ENCODE measurements at places on chromosomes 1 and 21.

- no peak for DNase-seq
These were observed 82.8 kb upstream of the KCNE2 start for GRCh38 chr21:34280959-34281358.

GRCh38 chr21:45634511-45635183 lies 8.9 kb upstream of the PCBP3 start:
- no peak for DNase-seq

- DNase-seq, result no peak
These were observed 51.7 kb downstream of the SLC37A1 start for GRCh38 chr21:42565206-42565810.

- DNase-seq, result no peak
These were observed 8.6 kb upstream of the ACTN2 start for GRCh38 chr1:236677641-236678235.

DNA sequence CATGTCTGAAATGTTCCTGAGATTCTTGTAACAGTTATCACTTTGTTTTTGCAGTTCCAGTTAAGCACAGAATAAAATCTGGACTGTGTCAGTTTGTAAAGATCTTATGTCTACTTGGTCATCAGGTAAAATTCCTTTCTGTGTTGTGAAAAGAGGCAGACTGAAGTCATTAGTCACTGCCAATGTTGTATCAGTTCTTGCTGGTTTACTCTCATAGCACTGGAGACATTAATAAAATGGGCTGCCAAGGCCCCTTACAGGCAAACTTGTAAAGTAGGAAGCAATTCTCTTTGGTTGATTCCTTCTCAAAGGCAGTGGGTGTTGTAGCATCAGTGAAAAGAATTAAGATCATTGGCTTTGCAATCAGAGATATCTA lies 61.4 kb upstream of the ST6GALNAC3 start:
- DNase-seq, result no peak

- DNase-seq, result no peak
These were observed 788.4 kb upstream of the PRMT6 start for GRCh38 chr1:106268070-106268469.

- no peak for DNase-seq
These were observed 577.4 kb downstream of the PTBP2 start for GRCh38 chr1:97298966-97299365.

DNA sequence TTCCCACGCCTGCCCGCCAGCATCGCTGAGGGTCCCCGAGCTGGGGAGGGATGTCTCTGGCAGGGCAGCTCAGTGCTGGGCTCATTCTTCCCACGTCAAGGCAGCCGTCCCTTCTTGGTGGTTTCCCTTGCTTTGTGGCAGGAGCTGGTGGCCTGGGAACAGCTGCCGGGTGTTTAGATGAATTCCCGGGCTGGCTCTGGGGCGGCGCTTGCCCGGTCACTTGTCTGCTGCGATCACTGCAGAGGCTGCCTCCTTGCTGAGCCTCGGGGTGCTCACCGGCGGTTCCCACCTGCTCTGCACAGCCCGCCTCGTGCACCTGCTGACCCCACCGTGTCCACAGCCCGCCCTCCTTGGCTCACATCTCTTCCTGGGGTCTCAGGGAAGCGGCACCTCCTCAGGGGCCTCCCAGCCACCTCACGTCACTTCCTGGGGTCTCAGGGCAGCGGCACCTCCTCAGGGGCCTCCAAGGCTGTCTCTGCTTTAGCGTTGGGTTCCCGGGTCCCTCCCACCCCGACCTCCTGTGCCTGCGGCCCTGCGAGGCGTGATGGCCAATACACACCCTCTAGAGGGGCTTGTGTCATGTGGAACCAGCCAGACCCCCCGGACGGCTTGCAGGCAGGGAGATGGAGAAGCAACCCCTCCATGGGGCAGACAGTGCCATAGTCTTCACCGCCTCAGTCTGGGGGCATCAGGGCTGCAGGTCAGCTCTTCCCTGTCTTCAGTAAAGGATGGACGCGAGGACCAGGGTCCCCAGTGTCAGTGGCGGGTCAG lies 13.5 kb downstream of the COL18A1 start:
- no peak for DNase-seq

DNA sequence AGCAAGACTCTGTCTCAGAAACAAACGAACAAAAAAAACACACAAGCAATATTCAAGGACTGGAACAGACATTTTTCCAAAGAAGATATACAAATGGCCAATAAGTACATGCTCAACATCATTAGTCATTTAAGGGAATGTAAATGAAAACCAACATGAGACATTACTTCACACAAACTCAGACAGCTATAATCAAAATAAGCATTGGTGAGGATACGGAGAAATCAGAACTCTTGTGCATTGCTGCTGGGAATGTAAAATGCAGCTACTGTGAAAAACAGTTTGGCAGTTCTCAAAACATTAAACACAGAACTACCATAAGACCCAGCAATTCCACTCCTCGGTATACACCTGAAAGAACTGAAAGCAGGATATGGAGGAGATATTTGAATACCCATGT lies 15.4 kb downstream of the NOL9 start:
- DNase-seq, result no peak

DNA sequence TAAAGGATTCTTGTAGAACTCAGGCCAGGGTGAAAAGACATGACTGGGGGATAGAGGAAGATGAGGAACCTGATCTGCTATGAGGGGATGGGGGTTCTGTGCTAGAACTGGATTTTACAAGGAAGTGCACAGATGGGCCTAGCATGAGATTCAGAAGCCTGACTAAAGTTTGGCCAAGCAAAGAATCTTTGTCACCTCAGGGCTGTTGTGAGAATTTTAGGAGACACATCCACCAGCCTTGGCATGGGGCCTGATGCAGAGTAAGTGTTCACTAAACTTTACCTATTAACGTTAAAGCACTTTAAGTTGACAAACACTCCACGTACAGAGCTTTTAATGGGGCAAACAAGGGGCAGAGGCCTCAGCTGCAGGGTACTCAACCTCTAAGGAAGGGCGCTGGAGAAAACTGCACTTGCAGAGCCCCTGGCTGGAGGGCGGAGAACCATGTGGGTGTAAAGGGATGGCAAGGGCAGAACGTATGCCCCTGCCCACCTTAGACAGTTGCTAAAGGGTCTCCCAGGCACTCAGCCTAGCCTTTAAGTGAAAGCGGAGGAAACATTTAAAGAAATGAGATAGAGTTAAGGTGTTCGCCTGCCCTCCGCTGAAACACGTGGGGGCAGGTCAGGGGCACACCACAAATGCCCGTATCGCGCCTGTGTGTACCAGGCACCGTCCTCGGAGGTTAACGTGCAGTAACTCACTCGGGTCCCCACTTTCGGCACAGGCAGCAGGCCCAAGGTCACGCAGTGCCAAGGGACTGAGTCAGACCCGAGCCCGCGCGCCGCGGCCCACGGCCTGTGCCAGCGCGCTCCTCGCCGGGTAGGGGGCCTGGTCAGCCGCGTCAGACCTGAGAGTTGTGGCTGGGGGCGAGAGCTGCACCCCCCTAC lies 990 bp upstream of the MRPS6 start:
- no peak for DNase-seq

GRCh38 chr1:63731117-63732043 lies 42.4 kb upstream of the ROR1 start:
- no peak for DNase-seq

GRCh38 chr1:5447503-5447960 lies 544.7 kb downstream of the NPHP4 start:
- no peak for DNase-seq

DNA sequence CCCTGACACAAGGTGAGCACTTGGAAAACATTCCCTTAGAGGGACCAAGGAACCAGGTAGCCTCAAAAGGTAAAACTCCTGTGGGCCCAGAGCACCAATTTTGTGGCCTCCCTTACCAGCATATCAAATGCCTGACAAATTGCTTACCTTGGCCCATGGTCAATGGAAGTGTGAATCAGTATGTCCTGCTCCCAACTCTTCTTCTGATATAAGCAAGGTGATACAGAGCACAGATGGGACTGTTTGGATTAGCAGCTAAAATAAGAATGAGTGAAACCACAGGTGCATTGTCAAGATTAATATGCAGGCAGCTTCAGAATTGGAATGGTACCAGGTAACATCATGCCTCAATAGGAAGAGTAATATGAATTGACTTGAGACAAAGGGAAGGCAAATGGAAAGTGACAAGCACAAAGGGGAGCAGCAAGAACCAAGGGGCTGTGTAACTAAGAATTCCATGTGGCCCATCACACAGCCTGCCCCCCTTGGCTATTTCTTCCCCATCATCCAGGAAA lies 156.8 kb upstream of the KCND3 start:
- no peak for DNase-seq

DNA sequence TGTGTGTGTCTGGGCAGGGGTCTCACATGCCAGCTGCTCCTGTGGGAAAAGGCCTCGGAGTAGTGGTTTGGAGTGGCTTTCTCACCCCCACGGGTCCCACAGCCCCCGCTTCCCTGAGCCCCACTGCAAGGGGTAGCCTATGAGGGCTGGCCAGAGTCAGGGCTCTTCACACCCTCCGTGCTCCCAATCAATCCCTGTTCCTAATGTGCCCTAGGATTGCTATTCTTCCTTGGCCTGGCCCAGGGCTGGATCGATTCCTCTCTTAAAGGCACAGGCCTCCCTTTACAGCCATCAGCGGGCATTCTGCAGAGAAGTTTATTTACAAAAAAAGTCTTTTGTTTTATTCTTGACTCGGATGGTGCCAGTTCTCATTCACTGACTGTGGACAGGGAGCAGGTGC lies 19.3 kb upstream of the ACTL8 start:
- no peak for DNase-seq

DNA sequence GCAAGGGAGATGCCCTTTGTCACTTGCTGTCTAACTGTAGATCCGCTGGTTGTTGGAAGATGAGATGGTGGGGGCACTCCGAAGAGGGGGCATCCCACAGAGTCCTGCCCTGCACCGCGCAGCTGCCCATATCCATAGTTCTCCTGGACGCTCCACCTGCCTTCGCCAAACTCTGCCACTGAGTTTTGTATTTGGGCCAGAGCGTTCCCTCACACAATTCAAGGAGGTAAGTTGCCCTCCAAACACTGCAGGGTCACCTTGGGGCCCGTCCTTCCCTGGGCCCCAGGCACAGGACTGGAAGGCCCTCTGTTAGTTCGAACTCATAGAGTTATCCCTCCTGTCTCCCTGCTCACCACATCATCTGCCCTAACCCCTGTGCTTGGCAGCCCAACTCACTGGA lies 22.1 kb downstream of the HYI start:
- no peak for DNase-seq

DNA sequence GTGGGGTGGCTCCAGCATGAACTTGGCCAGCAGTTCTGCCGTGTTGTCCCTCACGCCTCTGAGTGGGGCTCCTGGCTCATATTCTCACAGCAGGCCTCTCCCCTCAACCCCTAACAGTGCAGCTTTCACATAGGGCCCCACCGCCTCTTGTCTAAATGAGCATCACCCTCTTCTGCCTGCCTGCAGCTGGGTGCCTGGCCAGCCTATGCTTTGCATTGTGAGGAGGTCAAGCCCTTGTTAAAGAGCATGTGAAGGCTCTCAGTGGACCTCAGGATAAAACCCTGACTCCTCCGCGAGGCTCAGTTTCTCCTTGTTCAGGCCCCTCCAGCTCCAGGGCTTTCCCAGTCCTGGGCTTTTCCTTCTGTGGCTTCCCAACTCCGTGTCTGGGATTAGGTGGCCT lies 34.8 kb downstream of the CRYAA start:
- no peak for DNase-seq

- no peak for DNase-seq
These were observed 1.7 kb downstream of the SSX2IP start for GRCh38 chr1:84688463-84689061.

DNA sequence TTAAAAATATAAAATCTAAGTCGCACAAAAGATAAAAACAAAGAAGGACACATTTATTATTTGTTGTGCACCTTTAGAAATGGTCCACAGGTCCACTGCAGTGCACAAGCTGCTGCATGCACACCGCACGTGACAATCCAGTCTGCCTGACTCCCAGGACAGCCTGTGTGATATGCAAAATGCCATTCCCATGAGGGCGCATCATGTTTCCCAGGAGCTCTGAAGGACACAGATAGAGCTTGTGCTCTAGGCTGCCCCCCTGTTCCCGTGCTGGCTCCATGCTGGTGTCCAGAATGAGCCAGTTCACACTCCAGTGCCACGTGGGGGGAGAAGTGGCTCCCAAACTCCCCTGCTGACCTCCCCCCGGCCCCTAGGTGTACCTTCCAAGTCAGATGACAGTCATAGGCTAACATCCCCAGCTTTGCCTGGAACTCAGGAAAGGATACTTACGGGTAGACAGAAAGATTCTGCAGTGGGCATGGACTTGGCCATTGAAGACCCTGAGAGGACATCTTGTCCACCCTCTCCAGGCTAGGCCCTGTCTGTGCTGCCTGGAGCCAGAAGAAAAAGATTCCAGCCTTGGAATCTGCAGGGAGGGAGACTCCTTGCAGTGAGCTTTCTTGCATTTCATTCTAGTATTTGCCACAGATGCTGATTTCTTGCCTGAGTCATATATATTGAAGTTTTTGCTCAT lies 26.3 kb downstream of the RAB7B start:
- DNase-seq, result no peak

DNA sequence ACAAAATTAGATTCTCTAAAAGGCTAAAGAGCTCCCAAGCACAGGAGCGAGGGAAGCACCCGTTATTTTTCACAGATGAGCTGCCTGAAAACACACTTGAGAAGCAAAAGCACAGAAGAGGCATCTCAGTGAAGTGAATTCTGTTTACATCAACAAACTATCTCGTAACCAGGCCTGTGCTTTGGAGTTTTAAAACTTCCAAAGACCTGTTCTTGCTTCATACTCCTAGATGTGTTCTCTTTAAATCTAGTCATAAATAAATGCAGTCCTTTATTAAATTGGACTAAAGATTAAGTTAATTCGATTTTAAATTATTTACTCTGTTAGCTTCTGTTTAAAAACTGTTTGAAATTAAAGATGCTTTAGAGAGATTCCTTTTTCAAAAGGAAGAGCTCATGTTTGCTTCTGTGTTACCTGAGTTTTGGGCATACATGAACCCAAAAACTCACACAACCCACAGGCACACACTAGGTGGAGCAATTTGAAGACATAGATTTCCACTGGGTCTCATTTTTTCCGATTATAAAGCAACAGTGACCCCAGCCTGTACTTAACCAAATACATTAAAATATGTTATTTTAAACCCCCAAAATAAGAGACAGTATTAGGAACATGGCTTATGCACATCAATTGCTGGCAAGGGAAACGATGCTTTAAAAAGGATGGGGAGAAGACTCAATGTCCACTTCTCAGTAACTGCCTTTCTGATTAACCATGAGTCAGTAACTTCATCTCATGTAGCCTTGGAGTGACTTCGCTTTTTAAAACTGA lies 648.2 kb downstream of the SMYD3 start:
- no peak for DNase-seq

DNA sequence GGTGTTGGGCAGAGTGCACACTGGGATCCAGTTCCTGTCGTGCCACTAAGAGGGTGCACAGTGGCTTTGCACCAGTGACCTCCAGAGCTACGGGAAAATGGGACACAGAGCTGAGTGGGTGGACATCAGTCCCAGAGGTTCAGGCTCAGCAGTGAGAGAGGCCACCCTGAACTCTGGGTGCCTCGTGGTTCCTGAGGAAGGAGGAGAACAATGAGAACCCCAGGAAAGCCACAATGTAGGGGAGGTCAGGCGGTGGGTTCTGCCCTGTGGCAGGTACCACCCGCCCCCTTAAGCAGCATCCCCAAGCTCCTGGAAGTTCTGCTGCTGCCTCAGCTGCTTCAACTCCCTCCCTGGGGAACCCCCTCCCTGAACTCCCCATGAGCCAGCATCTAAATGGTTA lies 112.2 kb downstream of the GRIK3 start:
- no peak for DNase-seq

GRCh38 chr1:156797212-156797871 lies 19.3 kb downstream of the SH2D2A start:
- DNase-seq, result peak; percentile 81

GRCh38 chr1:5370311-5370710 lies 621.9 kb downstream of the NPHP4 start:
- peak; percentile 50 for DNase-seq

Data from activated CD8-positive, alpha-beta T cell treated with anti-CD3 and anti-CD28 coated beads, Interleukin-2, amount 10 ng/mL, durations not matched to agents 7 days and 5 days (primary cell).